ENCODE measurements at places on chromosomes 6 and 20.
A peak's percentile ranks its signal among the peaks of the same experiment; 100 is the strongest.

DNA sequence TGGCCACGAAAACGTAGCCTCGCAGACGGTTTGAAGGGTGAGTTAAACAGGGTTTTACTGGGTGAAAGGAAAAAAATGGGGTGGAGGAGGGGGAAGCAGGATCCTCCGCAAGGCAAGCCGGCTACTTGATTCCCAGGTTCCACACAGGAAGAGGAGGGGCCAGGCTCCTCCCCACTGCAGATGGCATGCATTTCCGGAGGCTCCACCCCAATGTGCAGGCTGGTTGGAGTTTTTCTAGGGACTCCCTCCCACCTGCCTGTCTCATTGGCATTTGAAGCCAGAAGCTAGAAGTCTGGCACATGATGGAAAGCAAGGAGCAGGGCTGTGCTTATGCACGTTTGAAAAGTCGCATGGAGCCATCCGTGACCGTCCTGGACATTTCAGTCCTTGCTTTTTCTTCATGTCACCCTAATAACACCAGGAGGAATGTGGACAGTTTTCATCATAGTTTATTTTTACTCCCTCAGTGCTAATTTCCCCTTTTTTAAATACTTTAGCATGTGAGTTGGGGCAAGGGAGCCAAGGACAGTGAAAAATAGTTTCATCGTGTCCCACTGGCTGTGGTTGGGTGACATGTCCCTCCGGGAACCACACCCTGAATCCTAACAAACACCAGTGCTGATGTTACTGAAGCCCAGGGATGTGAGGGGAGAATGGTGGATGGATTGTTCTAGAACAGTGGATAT, 100.1 kb upstream of the INSM1 start:
- DNase-seq, result no peak

DNA sequence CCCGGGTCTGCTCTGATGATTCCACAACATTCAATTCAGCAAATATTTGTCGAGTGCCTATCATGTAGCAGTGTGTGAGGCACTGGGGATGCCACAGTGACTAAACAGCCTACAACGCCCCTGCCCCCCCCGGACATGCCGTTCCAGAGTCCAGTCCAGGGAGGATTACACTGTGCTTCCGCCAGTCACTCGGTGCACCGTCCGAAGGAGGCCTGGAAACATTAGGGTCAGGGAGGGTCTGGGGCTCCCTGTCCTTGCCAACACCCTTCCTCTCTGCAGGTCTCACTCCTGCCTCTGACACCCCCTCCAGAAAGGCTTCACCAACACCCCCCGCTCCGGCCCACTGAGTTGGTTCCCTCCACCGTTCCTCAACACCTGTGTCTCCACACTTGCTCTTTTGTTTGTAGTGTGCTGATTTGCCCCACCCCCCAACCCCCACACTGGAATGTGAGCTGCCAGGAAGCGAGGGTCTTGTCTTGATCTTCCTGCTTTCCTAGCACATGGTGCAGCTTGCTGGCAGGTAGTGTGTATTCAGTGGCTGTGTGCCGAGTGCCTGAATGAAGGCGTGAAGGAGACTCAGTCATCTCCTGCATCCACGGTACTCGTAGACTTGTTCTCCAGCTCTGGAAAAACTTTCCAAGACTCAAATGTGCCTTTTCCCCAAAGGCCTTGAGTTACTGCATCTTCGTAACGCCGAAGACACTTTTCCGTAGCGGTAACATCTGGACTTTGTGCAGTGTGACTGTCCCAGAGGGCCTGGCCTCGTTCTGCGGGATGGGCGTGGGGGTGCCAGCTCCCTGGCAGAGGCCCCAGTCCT, 150.4 kb downstream of the ZDHHC14 start:
- DNase-seq, result peak; percentile 29

- DNase-seq, result no peak
These were observed 71.5 kb upstream of the ATXN1 start for GRCh38 chr6:16832721-16833120.

GRCh38 chr6:14732844-14733757, 512.8 kb upstream of the JARID2 start:
- DNase-seq, result peak; percentile 38

DNA sequence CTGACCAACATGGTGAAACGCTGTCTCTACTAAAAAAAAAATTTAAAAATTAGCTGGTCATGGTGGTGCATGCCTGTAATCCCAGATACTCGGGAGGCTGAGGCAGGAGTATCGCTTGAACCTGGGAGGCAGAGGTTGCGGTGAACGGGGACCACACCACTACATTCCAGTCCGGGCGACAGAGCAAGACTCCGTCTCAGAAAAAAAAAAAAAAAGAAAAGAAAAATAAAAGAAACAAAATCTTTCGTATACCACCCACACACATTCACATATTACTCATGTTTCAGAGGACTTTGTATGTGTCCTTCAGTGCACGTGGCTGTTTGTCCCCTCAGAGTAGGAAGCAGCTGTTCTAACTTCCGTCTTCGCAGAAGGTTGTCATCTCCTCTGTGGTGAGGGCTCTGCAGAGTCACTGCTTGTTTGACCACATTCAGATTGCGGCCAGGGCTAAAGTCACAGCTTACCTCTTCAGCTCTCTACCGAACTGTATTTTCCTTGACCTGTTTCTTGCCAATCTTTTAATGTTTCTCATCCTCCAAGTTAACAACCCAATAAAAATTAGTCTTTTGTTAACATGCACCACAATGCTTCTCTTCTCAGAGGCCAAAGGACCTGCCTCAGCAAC, 36.6 kb upstream of the HIVEP1 start:
- no peak for DNase-seq

DNA sequence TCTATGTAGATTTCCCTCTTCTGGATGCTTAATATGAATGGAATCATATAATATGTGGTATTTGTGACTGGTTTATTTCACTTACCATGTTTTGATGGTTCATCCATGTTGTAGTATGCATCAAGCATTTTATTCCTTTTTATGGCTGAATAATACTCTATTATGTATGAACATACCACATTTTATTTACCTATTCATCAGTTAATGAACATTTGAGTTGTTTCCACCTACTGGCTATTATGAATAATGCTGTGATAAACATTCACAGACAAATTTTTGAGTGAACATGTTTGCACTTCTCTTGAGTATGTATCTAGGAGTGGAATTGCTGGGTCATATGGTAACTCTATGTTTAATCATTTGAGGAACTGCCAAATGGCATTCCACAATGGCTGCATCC, 14.9 kb upstream of the ZNF451 start:
- DNase-seq, result no peak

GRCh38 chr6:147169529-147169928, 34.7 kb upstream of the STXBP5 start:
- no peak for DNase-seq

- DNase-seq, result no peak
These were observed 127.5 kb upstream of the SMLR1 start for GRCh38 chr6:130699742-130700141.

Data from LoVo (cell line).